ENCODE measurements at places on chromosomes 5 and 9.

DNA sequence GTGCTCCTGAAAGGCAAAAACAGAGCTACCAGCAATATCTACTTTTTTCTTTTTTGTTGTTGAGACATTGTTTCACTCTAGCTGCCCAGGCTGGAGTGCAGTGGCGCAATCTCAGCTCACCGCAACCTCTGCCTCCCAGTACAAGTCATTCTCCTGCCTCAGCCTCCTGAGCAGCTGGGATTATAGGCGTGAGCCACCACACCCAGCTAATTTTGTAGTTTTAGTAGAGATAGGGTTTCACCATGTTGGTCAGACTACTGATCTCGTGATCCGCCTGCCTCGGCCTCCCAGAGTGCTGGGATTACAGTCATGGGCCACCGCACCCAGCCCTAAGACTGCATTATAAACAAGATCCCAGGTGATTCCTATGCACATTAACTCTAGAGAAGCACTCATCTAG is 17.0 kb downstream of the PLPP1 start:
- DNase-seq = no peak

- no peak for DNase-seq
Observed at GRCh38 chr5:120160124-120160895, 303.8 kb upstream of the PRR16 start.

DNA sequence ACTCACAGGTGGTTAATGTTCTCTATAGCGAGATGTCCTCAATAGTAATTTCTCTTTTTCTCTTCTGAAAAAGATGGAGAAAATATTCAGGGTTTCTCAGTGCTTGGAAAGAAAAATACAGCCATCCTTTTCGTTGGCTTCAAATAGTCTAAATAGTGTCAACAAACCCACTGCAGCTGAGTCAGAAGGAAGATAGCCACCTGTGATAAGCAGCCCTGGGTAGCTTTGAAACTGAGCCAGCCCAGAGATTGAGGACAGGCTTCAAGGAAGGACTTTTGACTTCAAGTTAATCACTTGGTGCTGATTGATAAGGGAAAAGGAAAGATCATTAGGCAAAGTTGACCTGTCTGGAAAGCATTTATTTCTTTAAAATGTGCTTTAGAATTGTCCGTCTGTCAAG is 78.7 kb upstream of the TYRP1 start:
- DNase-seq = no peak

DNA sequence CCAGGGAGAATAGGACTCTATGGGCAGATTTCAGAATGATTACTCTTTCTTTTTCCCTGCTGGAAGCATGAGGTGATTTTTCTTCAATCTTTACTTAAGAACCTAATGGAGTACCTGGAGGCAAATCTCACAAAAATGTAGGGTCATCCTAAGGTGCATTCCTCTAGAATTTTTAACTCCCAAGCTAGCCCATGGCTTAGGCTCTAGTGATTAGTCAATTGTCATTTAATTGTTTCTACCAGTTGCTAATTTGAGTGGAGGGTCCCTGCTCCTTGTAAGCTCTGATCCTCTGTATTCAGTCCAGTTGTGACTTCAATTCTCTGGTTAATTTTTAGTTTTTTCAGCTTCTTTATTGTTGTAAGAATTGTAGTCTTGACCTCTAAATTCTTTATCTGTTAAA is 467.0 kb downstream of the HTR1A start:
- DNase-seq = no peak

GRCh38 chr9:27311184-27311583 is 14.2 kb upstream of the EQTN start:
- DNase-seq = no peak

DNA sequence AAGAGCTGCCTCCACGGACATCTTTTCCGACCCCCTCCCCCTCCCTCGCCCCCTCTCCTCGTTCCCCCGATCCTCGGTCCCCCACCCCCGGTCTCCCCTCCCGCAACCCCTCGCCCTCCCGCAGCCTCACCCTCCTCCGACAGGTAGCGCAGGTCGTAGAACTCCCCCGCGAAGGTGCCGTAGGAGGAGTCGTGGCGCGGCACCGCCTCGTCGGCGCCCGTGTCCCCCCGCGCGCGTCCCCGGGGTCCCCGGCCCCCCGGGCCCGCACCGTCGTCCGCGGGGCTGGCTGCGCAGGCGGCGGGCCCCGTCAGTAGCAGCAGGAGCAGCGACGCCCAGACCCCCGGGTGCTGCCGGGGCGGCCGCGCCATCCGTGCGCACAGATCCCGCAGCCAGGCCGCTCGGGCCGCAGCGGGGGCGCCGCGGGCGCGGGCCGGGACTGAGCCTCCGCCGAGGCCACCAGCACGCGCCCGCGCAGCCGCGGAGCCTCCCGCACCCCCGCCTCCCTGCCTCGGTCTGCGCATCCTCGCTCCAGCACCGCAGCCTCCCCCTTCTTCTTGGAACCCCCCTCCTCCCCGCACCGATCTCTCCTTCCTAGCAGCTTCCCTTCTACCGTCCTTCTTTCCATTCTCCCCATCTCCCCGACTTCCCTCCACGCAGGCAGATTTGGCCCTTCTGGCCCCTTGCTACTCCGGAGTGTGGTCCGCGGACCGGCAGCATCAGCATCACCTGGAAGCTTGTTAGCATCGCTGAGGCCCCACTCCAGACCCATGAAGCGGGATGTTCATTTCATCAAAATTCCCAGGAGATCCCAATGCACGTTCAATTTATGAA is at the start of gene FRRS1L:
TSS of gene FRRS1L (minus strand) at position 479 of the 831 bp plus-strand sequence. CDS start at position 368, 111 bp downstream.
- DNase-seq = no peak

DNA sequence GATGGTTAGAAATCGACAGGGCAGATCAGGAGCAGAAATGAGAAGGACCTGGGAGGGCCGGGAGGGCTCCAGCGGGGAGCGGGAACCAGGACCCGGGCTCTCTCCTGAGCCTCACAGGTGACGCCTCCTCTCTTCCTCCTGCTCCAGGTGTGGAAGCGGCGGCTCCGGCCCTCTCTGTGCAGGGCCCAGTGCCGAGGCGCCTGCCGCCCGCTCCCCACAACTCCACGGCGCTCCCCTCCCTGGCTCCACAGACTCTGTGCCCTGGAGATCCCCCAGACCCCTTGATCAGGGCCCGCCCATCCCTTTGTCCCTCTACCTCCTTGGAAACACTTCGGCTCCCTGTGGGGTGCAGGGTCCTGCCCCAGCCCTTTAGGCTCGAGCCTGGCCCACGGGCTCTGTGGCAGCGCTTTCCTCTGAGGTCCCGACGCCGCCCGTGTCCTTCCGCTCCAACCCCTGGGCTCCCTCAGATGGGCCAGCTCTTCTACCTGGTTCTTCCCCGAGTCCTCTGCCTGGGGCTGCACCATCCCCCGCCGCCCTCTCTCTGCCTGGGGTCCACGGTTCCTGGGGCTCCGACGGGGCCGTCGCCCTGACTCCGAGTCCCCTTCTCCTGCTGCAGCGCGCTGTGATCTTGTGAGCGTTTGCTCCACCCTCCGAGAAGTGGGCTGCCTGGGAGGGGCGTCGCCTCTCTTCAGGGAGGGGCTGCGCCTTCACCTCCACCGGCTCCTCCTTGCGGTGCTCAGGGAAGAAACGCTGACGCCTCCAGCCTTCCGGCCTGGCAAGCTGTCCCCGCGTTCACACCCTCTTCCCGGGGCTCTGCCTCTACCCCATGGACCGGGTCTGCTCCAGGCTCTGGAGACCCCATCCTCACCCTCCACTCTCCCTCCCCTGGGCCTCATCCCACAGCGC is 22.4 kb upstream of the SLC6A3 start:
- DNase-seq = no peak

DNA sequence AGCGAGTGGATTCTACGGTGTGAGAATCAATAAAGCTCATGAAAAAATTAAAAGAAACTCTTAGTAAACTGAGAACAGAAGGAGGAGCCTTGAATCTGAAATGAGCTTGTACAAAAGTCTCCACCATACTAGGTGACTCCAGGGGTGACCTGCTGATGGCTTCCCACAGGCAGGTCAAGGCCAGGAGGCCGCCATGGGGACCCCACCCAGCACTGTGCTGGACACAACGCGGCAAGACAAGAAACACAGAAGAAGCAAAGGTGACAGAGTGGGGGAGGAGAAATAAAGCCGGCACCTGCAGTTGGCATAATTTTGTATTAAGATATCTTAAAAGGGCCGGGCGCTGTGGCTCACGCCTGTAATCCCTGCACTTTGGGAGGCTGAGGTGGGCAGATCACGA is 12.1 kb upstream of the SLC6A19 start:
- DNase-seq = no peak
